ENCODE measurements at places on chromosomes 2 and 18.

GRCh38 chr18:13361431-13361830 lies 142.9 kb downstream of the LDLRAD4 start:
- no peak for DNase-seq

DNA sequence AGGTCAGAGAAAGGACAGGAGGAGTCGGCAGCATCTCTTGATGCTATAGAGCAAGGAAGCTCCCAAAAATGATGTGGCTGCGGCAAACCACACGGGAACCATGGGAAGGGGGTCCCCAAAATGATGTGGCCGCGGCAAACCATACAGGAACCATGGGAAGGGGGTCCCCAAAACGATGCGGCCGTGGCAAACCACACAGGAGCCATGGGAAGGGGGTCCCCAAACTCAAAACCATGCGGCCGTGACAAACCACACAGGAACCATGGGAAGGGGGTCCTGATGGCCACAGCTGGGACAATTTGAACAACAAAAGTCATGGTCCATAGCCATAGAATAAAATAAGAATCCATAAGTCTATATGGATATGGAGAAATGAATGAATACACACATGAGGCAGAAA lies 58.4 kb upstream of the GLI2 start:
- DNase-seq, result no peak

DNA sequence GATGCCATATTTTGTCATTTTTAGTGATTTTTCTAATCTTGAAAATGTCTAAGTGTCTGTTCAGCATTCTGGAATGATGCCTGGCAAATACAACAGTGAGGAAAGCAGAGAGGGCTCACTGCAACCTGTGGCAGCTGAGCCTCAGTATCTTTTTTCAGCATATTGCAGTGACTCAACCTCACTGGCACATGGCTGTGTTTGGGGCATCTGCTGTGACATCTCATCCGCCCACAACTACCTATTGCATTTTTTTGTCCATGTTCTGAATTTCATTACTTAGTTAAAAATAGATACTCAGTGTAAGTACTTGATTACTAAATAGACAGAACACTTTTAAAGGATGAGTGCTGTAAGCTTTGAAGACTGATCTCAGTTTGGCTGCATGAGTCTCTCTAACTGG lies 10.7 kb downstream of the BABAM2 start:
- DNase-seq, result peak; percentile 48

DNA sequence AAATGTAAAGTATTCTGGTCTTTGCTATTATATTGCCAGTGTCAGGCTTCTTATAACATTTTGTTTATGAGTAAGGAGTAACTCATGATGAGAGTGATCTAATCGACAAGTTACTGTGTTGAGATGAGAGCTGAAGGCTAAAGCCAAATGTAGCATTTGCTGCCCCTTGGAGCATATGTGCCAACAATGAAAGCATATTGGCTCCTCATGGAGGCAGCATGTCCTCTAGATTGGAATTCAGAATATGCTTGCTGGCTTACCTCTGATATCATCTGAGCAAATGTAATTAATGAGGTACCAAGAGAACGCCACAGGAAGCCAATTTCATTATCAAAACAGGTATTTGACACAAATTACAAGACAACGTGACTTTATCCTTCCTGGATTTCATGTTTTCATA lies 781.1 kb upstream of the FSHR start:
- DNase-seq, result no peak

- DNase-seq, result peak; percentile 45
Observed at GRCh38 chr2:144198116-144198515, 321.8 kb downstream of the ZEB2 start.

- no peak for DNase-seq
Observed at GRCh38 chr2:158319269-158319668, 137.3 kb downstream of the CCDC148 start.

DNA sequence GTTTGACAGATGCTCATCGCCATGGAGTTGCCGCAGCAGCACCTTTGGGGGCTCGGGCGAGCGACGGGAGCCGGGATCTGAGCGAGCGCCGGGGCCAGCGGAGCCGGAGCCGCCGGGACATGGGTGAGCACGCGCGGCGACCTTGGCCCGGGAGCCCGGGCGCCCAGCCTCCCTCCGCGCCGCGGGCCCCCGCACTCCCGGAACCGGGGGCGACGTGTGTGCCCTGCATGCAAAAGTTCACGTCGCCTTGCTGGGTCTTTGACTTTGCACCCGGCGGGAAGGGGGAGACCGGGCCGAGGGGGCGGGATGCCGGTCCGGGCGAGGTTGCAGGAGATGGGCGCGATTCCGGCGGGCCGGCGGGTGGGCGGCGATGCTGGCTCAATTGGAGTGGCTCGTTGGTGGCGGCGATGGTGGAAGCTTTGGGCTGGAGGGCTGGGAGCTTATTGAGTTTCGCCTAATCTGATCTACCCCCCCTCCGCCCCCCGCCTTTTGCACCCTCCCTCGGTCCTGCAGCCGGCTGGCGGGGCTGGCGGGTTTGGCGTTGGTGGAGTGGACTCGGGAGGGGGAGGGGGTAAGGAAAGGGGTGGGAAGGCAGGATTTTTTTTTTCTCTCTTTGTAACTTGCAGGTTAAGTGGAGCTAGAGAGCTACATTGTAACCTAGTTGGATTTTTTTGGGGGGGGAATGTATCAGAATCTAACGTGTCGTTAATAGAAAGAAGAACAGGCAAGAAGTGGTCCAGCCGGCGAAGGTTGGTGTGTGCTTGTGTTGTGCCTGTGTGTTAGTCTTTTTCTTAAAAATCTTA lies at the start of gene SETBP1:
SETBP1 (plus strand) TSS at position 616 of the 803 bp plus-strand sequence. CDS start 20,459 bp downstream, outside the sequence.
- peak; percentile 36 for DNase-seq

DNA sequence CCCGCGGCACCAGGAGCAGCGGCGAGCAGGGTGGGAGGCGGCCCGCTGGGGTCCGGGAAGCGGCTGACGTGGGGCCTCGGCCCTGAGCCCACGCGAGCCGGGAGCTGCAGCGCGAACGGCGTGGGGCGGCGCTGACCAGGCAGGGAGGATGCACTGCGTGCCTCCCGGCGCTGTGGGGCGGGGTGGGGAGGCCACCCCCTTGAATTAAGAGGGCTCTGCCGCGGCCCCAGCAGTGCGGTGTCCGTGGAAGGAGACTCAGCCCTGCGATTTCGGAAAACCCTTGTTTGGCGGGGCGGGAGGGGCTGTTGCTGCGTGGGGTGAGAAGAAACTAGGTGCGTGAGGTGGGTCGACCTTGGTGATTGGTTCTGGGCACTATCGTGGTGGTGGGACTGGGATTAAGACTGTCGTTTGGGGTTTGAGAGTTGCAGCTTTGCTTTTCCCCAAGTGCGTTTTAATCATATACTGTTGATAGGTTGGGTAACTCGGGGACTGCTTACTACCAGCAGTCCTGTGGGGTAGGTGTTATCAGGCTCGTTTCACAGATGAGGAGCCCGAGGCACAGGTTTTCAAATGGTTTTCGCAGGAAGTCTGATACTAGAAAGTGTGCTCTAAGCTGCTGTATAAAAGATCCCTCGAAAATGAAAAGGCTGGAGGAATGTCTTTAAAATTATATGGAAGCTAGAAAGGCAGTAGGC lies 722 bp downstream of the ACSL3 start:
- peak; percentile 26 for DNase-seq

- DNase-seq, result no peak
Observed at GRCh38 chr2:121102941-121103340, 182.1 kb downstream of the TFCP2L1 start.

DNA sequence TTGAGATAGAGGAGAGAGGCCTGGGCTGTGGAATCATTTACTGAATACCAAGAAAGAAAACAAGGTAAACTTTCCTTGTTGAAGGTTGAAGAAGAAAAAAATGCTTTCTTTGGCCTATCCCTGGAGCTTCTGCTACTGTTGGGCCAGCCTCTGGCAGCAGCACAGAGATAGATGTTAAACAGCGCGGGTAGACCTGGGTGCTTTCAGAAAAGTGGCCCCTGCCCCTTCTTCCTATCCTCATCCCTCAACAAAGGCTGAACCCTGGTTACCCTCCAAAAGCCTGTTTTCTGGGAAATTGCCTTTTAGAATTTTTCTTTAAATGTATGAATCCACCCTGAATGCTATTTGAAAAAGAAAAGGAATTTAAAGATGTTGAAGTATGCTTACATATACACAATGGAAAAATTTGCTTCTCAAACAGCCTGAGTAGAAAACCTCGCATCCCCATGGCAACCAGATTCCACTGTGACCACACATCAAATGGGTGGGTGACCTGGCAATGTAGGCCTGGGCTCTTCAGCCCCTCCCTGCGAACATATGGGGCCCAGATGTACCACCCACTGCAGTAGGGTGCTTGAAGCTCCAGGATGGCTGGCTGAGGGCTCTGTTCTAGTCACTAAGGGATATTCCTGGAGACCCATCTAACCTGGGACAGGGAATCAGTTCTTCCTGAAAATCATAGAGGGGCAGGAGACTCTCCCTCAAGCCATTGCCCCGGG lies 23.4 kb upstream of the CHRNA1 start:
- DNase-seq, result peak; percentile 100

- DNase-seq, result no peak
Observed at GRCh38 chr18:4672162-4672561, 217.1 kb upstream of the DLGAP1 start.

DNA sequence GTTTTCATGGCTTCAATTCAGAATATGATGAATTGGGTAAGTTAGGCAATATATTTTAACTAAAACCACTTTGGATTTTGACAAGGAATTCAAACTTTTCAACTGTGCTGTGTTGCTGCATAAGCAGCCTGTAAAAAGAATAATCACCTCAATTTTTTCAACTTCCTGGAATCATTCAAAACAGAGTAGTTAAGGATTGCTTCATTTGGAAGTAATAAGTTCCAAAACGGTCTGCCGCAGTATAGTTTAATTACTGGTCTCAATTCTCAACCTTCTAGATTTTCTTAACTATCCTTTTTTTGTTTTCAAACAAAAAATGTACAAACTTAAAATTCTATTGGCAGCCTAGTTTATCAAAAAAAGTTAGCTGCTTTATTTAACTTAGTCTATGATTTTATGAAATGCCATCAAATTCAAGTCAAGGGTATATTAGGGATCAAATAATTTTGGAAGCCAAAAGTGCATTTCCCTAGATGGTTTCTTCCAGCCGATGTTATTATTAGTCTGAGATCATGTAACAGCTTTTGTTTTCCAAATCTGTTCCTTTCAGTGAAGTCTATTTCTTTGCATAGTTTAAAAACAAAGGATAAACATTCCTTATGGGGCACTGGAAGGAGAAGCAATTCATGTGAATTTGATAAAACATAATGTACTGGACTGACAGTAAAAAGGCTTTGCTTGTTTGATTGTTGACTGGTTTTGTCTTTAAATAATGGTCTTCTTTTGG lies 76.1 kb upstream of the ETAA1 start:
- peak; percentile 32 for DNase-seq

DNA sequence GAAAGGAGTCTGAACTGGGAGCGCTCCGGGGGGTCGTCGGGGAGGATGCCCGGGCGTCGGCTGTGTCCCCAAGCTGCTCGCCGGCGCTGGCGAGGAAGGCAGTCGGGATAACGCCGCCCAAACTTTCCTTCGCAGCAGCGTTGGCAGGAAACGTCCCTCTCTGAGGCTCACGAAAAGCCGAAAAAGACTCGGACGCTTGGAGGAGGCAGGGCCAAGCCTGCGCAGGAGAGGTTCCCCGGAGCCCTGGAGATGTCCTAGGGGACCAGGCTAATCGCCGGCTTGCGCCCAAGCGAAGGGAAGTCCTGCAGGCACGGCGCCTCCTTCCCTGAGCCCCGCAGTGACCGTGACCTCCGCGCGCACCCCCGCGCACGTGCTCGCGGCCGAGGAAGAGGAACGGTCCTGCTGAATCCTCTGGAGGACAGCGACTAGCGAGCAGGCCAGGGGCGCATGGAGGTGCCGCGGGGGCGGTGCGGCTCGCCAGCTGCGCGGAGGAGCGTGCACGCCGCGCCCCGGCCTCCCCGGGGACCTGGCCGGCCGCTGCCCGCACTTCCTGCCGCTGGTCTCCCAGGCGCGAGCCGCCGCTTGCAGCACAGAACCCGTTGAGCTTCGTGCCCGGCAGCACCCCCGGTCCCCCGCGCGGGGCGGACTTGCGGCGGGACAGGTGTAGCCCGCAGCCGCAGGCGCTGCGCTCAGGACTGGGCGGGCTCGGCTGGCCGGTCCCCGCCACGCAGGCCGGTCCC lies at the start of gene SH3RF3:
SH3RF3 (plus strand) TSS at position 590 of the 740 bp plus-strand sequence.
- peak; percentile 64 for DNase-seq

DNA sequence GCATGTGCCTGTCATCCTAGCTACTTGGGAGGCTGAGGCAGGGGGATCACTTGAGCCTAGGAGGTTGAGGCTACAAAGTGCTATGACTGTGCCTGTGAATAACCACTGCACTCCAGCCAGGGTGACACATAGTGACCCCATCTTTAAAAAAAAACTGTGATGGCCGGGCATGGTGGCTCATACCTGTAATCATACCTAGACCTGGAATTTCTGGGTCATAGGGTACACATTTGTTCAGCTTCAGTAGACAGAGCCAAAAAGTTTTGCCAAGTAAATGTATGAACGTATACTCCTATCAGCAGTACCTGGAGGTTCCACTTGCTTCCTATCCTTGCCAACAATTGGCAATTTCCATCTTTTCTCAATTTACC lies 6.4 kb upstream of the IGFBP2 start:
- no peak for DNase-seq

- DNase-seq, result peak; percentile 45
Observed at GRCh38 chr2:23745068-23745725, 181.7 kb downstream of the ATAD2B start.

All from fibroblast of gingiva (primary cell).